ENCODE measurements at places on chromosomes 5 and 9. TPM values are rescaled to one million over a fixed set of nuclear protein-coding genes. Genes with fewer than 3 reads are reported as not detected.

Gene OGN
- total RNA-seq = under 0.01 TPM

Gene SLC1A3
- total RNA-seq = 0.19 TPM

Gene FAM153A
- 0.28 TPM for total RNA-seq

Gene CAVIN4
- total RNA-seq = 2.0 TPM

Gene SURF6
- 10.6 TPM for total RNA-seq

Gene ENTREP1
- 1.3 TPM for total RNA-seq

Gene ADAMTSL2
- 0.75 TPM for total RNA-seq

Gene TAS2R1
- not detected for total RNA-seq

Gene WNT8A
- not detected for total RNA-seq

Gene TMEM252
- total RNA-seq = not detected

Gene SPATA31C1
- total RNA-seq = not detected

Gene SAPCD2
- total RNA-seq = 5.5 TPM

Gene CSF2
- 0.36 TPM for total RNA-seq

Gene PCDHGA2
- 0.90 TPM for total RNA-seq

Gene C9orf50
- total RNA-seq = 0.09 TPM
